Nasal cavity respiratory epithelium epithelial cell of viscerocranial mucosa (primary cell): ENCODE measurements at places on chromosomes 3 and 15. TPM values are rescaled to one million over a fixed set of nuclear protein-coding genes. Genes with fewer than 3 reads are reported as not detected.

Gene DPH3
- 20.2 and 23.3 TPM in 2 replicates for total RNA-seq

Gene MUSTN1
- not detected in 2 replicates for total RNA-seq

Gene TYRO3
- total RNA-seq, result 4.1 and 9.3 TPM in 2 replicates

Gene SCAANT1
- not detected in 2 replicates for total RNA-seq

Gene DPPA4
- total RNA-seq, result not detected in 2 replicates
